T-helper 2 cell (primary cell): ENCODE measurements at places on chromosomes 3 and 15.

DNA sequence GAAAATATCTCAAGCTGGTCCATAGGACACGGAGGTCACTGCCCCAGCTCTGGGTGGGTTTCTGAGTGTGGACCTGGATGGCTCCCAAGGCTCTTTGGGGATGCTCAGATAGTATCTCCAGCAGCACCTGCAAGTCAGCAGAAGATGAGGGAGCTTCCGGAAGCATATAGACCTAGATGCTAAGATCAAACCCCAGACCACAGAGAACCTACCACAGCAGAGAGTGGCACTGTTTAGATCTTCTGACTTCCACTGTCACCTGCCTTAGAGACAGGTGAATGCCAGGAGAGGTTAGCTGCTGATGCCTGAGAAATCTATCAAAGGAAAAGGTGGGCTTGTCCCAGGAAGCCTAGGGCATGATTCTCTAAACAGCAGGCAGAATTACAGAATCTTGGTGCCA lies 105.7 kb upstream of the TRPM1 start:
- DNase-seq = peak; percentile 76

DNA sequence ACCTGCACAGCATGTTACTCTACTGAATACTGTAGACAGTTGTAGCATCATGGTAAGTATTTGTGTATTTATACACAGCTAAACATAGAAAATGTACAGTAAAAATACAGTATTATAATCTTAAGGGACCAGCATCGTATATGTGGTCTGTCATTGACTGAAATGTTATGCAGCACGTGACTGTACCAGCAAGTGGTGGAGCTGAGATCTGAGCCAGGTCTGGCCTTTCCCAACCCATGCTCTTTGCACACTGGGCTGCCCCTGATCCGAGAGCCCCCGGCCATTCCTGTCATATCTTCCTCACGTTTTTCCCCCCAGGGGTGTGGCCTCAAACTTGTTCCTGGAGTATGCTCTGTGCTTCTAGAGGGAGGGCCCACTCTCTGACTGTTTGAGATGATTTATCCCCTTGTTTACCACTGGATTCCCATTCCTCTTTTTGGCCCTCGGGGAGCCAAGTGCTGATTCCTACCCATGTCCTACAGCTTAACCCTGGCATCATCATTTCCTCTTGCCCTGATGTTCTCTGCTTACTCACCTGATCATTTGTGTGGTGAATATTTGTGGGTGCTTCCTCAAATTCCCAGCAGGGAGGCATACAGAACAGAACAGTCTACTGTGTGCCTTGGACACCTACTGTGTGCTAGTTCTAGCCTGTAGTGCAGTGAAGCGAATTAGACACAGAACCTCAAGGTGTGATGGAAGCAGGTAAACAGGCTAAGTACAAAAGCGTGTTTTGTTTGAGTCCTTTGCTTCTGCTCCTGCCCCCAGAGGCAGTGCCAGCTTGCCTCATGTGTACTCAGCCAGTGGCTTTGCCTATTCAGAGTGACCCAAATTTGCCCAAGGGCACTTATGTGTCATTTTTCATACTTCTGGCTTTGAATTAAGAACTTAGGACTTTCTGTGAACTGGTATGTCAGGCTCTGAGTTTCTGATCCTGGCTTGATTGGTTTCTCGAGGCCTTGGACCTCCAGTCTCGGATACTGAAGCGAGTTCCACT lies 21.0 kb downstream of the CSRNP1 start:
- no peak for DNase-seq

DNA sequence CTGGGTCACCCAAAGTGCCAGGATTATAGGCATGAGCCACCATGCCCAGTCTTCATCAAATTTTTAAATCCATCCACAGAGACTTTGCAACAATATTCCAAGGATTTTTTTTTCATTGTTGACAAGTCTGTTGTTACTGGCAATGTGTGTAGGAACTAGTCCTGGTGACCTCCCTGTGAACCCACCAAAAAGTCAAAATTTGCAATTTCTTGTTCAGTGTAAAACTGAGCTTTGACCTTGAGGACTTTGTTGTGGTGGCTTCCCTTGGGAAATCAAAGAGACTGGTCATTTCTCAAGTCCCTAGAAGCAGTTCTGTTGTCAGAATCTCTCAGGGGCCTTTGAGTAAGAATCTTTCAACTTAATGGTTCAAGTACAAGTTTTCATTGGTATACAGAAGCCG lies 36.9 kb upstream of the COL8A1 start:
- no peak for DNase-seq

DNA sequence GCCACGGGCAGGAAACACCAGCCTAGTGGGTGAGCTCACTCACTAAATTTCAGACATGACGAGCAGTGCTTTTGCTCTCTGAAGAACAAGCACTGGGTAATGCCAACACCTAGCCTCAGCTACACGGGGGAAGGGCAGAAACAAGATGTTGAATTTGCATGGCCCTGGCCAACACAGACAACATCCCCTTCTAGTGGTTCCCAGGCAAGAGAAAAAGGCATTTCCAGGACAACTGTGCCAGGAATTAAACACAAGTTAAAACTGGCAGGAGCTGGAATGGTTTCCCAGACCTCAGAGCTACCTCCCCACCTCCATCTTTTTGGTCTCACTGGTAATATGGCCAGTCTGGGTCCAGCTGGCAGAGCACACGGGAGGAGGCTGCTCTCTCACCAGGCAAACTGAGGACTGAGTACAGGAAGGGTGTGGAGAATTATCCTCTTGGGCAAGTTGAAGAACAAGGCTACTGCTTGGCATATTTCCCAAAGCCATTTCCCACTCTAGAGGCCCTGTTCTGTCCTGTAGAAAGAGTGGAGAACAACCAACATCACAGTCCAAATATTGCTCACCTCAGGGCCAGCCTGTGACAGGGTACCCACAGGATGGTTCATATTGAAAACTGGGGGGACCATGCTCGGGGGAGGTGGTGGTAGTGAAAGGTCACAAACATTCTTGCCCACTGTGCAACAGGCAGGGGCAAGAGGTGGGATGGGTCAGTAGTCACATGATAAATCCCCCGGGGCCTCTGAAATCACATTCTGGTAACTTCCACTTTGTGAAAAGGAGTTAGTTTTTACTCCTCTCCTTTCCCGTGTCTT lies 26.5 kb downstream of the TSPAN3 start:
- no peak for DNase-seq

GRCh38 chr15:61253186-61253585 lies 24.1 kb upstream of the RORA start:
- DNase-seq = no peak
